Stimulated activated CD8-positive, alpha-beta memory T cell treated with anti-CD3 and anti-CD28 coated beads, Interleukin-4, amount 100 ng/mL, for 1 hour (primary cell): ENCODE measurements at places on chromosomes 7 and 10.

DNA sequence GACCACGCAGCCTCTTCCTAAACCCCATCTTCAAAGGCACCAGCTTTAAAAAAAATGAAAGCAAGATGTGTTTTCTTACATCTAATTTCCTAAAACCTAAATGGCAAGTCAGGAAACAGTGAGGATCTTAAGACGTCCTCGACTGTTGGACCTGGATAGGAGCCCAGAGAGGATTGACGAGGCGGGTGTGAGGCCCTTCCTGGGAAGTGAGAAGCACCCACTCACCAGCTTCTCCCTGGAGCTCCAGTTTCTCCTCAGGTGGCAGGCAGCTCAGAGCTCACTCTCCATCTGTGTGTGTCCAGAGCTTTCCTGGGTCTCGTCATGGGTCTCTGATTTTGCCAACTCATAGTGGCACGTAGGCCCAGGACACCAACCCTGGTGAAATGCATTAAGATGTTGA, 614.0 kb upstream of the AUTS2 start:
- DNase-seq, result no peak

- no peak for DNase-seq
Observed at GRCh38 chr7:112399501-112399900, 50.8 kb upstream of the IFRD1 start.

DNA sequence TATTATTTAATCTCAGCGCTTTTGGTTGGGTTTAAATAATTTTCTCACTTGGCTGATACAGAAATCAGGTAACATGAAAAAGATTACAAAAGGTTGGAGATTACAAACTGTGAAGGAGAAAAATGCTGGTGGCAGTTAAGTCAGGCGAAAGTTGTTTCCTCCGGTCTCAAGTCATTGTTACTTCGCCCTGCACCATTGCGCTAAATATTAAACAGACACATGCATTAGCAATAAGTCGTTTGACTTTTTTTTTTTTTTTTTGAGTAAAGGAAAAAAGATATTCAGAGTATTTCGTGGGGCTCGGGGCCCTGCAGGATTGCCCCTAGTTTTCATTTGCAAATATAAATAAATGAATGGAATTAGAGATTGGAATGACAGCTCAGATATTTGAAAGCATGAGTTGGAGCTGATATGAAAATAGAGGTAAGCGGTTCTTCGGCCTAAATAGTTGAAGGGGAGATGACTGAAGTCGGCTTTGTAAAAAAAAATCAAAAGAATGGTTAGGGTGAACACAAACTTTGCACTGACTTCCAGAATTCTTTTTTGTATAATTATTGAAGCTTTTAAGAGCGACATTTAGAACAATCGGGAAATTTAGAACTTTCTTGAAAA, 914 bp downstream of the SDHAF3 start:
- DNase-seq, result no peak

DNA sequence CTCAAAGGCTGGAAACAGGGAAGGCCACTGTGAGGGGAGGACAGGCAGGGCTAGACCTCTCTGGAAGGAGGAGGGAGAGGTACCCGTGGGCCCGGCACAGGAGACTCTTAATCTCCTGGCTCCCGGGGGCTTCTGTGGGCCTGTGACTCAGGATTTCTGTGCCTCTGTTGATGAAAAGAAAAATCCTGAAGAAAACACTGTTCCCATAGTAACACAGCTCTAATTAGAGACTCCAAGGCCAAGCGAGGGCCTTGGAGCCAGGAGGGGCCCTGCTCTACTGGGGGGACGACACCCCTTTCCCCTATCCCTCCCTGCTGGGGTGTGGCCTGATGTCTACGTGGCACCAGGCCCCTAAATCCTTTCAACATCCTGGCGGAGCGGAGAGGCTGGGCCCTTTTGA, 174.1 kb upstream of the TNRC18 start:
- no peak for DNase-seq

GRCh38 chr10:70234668-70235447, 1.6 kb upstream of the PPA1 start:
- DNase-seq, result no peak

DNA sequence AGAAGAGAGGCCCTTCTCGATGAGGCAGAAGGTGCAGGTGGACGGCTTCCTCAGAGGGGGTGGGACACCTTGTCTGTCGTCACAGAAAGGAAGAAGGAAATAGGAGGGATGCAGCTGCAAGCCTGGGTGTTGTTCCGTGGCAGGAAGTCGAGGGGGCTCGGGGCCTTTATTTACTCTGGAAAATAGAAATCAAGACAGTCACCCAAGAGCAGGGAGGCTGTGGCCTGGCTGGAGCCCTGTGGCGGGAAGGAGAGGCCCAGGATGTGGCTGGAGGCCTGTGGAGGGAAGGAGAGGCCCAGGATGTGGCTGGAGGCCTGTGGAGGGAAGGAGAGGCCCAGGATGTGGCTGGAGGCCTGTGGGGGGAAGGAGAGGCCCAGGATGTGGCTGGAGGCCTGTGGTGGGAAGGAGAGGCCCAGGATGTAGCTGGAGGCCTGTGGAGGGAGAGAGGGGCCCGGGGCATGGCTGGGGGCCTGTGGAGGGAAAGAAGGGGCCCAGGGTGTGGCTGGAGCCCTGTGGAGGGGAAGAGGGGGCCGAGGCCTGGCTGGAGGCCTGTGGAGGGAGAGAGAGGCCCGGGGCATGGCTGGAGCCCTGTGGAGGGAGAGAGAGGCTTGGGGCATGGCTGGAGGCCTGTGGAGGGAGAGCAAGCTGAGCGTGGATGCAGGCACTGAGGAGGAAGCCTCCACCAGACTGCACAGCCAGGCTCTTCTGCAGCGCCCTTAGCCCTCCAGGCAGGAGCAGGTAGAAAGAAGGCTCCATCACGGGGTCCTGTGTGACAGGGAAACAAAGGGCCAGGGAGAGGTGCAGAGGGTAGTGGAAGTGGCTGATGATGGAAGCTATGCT, 97.3 kb upstream of the SFMBT2 start:
- DNase-seq, result no peak

- no peak for DNase-seq
Observed at GRCh38 chr10:23157239-23157681, 34.9 kb upstream of the PTF1A start.

DNA sequence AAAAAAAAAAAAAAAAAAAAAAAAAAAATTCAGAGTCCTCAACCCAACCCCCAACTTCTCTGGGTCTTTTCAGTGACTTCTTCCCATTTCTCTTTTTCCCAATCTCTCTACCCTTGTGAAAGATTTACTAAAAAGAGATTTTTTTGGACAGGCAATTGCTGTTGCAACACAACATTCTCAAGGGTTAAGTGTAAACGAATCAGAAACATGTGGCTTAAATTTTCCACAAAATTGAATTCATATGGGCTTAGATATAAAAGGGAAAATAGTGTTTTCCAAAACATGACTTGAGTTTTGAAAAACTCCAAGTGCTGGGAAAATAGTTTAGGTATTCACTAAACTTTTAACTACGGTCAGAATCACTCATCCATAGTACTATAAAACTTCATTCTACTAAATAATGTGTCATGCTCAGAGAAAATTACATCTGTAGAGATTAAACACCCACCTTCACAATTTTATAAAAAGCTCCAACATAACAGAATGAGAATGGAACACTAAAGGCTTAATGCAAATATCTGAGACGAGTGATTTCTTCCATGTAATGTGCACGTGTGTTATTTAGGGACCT, 643.1 kb downstream of the PARD3 start:
- no peak for DNase-seq

GRCh38 chr7:20574784-20575720, 40.4 kb upstream of the ABCB5 start:
- DNase-seq, result no peak

DNA sequence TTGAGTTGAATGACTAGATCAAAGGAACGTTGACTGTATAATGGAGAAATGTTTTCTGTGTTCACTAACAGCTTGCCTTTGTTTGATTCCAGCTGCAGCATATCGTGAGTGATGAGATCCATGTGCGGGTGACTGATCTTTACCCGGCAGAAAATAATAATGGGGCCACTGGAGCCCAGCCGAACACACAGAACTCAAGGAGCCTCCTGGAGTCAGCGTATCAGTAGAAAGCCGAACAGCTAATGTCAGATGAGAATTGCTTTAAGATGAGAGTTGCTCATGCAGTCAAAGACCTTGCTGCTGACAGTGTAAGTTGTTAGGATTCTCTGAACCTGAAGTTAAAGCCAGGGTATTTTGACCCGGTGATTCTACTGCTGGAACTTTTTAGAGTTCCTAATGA, 34.3 kb upstream of the MTPAP start:
- no peak for DNase-seq

DNA sequence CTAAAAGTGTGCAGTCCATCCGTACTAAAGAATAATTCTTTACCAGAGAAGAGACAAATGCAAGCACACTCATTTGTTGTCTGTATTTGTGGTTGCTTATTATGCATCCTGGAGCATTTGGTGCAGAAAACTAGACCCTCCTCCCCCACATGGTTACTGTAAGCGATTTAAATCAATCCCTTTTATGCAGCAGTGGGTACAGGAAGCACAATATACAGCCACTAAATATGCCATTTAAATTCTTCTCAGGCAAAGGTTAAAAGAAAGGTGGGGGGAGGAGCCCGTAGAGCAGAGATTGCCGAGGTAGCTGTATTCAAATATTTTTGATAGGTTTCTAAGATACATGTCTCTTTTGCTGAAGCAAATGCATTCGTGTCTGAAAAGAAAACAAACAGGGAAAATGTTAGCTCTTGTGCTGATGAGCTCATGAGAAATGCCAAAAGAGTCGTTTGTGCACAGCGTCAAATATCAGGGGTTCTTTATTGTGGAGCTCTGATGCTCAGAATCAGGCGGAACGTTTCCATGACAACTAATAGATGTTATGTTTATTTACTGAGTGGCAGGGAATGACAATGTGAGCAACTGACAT, 131.3 kb upstream of the NPVF start:
- no peak for DNase-seq

DNA sequence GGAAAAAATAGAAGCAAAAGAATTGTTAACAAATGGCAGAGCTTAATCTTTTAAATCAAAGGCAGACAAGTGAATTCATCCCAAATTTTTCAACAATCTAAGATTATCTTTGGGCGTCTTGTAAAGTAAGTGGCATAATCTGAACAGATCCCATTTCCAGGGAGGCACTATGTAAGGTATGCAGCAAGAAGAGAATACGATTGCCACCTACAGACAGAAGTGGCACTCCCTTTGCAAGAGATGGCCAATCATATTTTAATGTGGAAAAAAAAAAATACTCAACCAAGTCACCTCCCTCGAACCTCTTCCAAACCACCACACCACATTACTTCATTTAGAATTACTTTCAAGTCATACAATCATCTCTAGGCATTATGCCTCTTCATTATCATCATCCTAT, 4.0 kb downstream of the GFRA1 start:
- DNase-seq, result no peak

GRCh38 chr10:110094786-110095185, 87.0 kb downstream of the ADD3 start:
- no peak for DNase-seq

- no peak for DNase-seq
Observed at GRCh38 chr10:109956454-109957091, 33.3 kb upstream of the XPNPEP1 start.
